ENCODE measurements at places on chromosomes 11 and 22. TPM values are rescaled to one million over a fixed set of nuclear protein-coding genes. Genes with fewer than 3 reads are reported as not detected.
A peak's percentile ranks its signal among the peaks of the same experiment; 100 is the strongest.

CD6 gene
- total RNA-seq = not detected

DRICH1 gene
- 1.2 TPM for total RNA-seq

INS gene
- total RNA-seq = not detected

CCDC89 gene
- total RNA-seq = 0.37 TPM

SLC35E4 gene
- total RNA-seq = 0.97 TPM

DNA sequence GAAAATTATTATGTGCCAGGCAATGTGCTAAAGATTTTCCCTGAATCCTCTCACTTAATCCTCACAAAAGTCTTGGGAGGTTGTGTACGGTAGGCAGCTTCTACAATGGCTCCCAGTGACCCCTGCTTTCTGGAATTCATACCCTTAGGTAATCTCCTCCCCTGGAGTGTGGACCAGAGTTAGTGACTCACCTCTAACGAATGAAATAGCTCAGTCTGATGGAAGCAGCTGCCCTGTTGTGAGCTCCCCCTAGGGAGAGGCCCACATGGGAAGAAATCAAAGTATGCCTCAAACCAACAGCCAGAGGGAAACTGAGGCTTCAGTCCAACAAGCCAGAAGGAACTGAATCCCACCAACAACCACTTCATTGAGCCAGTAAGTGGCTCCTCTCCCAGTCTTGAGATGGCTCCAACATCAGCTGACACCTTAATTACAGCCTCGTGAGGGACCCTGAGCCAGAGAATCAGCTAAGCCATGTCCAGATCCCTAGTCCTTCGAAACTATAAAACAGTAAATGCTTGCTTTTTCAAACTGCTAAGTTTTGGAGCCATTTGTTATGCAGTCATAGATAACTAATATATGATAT lies 98.9 kb upstream of the ISX start:
- H3K27me3 ChIP-seq = no peaks in the 10 kb centered on the region
- no peaks in the 10 kb centered on the region for H3K36me3 ChIP-seq
- no peak for DNase-seq
- no peak overlapping the region for H3K27ac ChIP-seq
- no peaks in the 10 kb centered on the region for H3K4me1 ChIP-seq

DNA sequence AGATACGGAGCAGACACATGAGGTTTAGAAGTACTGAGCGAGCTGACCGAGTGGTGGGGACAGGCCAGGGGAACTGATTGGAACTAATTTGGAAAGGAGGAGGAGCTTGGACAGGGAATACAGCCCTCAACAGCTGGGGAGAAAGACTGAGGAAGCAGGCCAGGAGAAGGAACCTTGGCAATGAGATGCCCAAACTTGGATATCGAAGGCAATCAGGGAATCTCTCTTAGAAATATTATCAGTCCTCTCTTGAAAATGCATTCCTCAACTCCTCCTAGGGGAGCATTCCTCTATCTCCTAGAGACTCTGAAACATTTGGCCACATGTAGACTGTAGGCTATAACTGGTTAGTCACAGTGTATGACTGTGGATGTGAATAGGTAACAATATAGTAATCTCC lies 284.6 kb downstream of the GUCY1A2 start:
- H3K4me3 ChIP-seq = no peak overlapping the region
- no peaks in the 10 kb centered on the region for H3K36me3 ChIP-seq
- no peak for DNase-seq

GRCh38 chr11:108500721-108501120 lies 2.5 kb upstream of the POGLUT3 start:
- H3K27me3 ChIP-seq = no peaks in the 10 kb centered on the region
- no peak for DNase-seq
- no peak overlapping the region for H3K4me3 ChIP-seq
- peaks cover 17% of the 10 kb centered on the region for H3K4me1 ChIP-seq
- no peaks in the 10 kb centered on the region for H3K36me3 ChIP-seq

DNA sequence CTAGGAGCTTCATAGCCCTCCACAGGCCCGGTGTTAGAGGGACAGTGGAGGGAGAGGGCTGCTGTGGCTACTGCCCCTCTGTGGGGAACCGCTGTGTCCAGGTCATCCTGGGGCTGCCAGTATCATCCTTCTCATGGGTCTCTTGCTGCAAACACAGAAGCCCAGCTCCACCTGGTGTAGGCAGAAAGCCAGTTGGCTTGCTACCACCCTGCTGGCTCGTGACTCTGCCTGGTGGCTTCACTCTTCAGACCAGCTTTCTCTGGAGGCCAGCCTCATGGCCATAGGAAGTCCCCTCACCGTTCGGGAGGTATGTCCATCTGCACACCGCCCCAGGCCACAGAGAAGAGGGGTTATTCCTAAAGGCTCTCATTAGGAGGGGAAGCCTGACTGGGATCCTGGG lies 19.4 kb upstream of the SUSD2 start:
- peak overlapping the region; percentile 59 for H3K4me3 ChIP-seq

GRCh38 chr11:44221992-44222391 lies 87.9 kb downstream of the ALX4 start:
- H3K36me3 ChIP-seq = no peaks in the 10 kb centered on the region
- no peaks in the 10 kb centered on the region for H3K27me3 ChIP-seq
- H3K4me1 ChIP-seq = peaks cover 4% of the 10 kb centered on the region
- no peak overlapping the region for H3K27ac ChIP-seq
- no peak for DNase-seq

DNA sequence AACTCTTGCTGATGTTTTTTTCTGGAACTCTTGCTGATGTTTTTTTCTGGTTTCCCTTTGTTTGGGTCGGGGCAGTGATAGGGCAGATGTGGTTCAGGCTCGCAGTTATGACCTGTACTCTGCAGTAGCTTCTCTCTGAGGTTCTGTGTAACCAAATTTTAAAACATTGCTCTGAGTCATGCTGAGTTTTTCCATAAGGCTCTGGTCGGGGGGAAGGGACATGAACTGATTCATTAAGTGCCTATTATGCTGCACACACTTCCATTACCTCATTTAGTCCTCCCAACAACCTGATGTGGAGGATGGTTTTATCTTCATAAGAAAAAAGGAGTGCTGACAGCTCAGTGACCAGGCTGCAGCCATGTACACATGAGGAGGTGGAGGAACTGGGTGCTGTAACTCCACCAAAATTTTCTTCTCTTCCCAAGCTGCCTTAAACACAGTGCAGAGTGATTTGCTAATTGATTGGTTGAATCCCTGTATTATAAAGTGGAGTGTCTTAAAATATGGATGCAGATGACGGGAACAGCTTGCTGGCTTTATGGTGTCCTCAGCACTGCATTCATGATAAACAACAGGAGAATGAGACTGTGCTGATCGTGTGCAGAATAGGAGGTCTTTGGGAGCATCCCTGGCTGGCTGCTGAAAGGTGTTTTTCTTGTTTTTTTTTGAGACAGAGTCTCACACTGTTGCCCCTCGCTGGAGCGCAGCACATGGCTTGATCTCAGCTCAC lies 19.1 kb downstream of the TNRC6B start:
- no peaks in the 10 kb centered on the region for H3K27me3 ChIP-seq
- H3K27ac ChIP-seq = peak overlapping the region; percentile 27
- H3K36me3 ChIP-seq = no peaks in the 10 kb centered on the region
- H3K4me3 ChIP-seq = no peak overlapping the region
- DNase-seq = peak; percentile 58

- peak; percentile 46 for DNase-seq
- no peak overlapping the region for H3K4me3 ChIP-seq
- H3K27ac ChIP-seq = no peak overlapping the region
- H3K36me3 ChIP-seq = no peaks in the 10 kb centered on the region
- H3K27me3 ChIP-seq = no peaks in the 10 kb centered on the region
Measured at GRCh38 chr11:97454988-97455387, 1065.2 kb downstream of the JRKL start.

DNA sequence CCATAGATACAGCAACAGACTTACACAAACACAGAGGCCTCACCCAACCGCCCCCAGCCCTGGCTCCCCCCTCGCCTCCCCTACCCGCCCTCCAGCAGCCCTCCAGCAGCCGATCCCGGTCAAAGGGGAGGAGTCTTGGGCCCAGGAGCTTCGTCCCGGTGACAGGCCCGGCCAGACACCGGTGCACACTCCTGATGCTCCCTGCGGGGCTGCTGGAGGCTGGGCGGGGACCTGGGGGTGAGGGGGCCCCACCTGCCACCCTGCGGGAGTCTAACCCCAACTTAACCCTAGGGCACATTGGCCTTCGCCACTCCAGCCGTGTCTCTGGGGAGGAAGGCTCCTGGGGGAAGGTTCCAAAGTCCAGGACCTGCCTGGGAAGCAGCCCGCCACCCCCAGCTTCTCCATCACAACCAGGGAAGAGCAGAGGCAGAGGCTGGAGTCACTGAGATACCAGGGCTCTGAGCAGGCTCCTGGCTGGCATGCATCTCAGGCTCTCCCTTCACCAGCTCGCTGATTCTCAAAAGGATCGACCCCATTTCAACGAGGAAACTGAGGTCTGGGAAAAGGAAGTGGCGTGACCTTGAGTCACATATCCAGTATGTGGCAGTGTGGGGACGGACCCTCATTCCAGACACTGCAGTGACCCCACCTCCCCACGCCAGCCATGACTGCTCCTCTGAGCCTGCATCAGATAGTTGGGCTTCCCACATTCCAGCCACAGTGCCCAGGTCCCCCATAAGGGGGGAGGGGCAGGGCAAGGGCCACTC lies 14.4 kb downstream of the BCL9L start:
- H3K4me3 ChIP-seq = no peak overlapping the region
- H3K36me3 ChIP-seq = no peaks in the 10 kb centered on the region
- H3K27me3 ChIP-seq = no peaks in the 10 kb centered on the region
- no peak overlapping the region for H3K27ac ChIP-seq

DNA sequence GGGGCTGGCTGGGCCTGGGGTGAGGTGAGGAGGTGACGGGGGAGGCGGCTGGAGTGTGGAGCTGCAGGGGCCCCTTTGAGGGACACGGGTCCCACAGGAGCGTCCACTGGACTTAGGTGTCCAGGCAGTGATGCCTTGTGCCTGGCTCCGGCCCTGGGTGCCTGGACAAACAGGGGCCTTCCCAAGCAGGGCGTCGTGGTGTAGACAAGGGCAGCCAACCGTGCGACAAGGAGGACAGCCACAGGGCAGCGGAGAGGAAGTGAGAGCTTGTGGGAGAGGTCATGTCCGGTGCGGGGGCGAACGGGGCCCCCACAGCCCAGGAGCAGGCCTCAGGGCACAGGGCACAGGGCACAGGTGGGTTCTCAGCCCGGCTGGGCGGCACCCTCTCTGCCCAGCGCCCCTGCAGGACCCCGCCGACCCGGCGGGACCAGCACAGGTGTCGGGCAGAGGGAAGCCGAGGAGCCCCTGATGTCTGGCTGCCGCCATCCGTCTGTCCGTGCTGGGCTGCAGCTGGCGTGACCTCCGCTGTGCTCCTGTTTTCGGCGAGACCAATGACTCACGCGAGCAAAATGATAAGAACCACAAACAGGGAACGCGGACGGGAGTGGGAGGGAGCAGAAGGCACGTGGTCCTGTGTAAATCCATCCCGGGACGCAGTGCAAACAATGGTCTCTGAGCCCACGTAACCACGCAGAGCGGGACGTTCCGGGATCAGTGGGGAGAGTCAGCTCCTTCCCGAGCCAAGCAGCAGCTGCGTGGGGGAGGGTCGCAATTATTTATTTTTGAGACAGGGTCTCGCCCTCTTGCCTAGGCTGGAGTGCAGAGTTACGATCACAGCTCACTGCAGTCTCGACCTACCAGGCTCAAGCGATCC lies 49.1 kb upstream of the A4GALT start:
- DNase-seq = peak; percentile 46
- H3K4me3 ChIP-seq = no peak overlapping the region
- no peak overlapping the region for H3K27ac ChIP-seq

DNA sequence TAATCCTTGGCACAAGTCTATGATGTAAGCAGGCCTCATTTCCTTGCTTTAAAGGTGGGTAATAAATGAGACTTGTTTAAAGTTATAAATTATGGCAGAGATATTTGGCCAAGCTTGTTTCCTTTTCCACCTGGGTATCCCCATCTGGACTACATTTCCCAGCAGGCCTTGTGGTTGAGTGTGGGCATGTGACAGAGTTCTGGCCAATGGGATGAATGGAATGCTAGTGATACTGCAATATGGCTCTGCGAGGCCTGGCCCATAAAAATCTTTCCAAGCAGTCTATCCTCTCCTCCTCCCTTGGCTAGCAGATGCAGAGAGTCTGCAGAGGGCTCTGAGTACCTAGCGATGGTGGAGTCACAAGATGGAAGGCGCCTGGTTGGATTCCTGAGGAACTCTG lies 102.5 kb downstream of the TIMP3 start:
- H3K27me3 ChIP-seq = no peaks in the 10 kb centered on the region
- no peak overlapping the region for H3K27ac ChIP-seq
- H3K4me3 ChIP-seq = no peak overlapping the region
- peak; percentile 56 for DNase-seq
- no peaks in the 10 kb centered on the region for H3K4me1 ChIP-seq

DNA sequence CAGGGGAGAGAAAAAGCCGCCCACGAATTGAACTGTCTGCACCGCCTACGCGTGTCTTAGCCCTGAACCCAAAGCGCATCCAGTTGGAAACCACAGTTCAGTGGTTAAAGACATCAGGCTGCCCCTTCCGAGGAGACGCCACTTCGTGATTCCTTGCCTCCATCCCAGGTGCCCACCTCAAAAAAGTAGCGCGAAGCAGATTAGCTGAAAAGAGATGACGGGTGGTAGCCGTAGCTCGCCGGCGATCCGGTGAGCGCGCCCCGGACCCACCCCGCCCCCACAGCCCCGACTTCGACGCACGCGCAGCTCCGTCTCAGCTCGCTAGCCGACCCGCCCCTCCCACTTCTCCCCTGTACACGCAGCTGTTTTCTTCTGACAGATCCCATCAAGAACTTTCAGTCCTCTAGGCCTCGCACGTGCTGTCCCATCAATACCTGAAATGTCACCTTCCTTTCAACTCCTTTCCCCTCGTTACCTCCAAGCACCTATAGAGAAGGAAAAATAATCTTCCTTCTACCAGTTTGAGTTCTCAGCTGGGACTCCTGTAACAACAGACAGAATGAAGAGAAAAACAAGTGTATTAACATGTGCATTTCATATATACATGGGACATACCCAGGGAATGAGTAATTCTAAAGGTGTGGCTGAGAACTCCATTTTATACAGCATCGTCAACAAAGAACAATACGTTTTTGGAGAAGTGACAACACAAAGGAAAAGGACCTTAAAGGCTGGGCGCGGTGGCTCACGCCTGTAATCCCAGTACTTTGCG lies 49.5 kb downstream of the OR4D9 start:
- no peaks in the 10 kb centered on the region for H3K36me3 ChIP-seq
- H3K4me3 ChIP-seq = peak overlapping the region; percentile 87
- 0 out of 2 replicates have a peak overlapping the region, but pooled peaks have one; percentile 22 for H3K27ac ChIP-seq
- H3K27me3 ChIP-seq = no peaks in the 10 kb centered on the region
- H3K4me1 ChIP-seq = peaks cover 38% of the 10 kb centered on the region
- DNase-seq = peak; percentile 93

DNA sequence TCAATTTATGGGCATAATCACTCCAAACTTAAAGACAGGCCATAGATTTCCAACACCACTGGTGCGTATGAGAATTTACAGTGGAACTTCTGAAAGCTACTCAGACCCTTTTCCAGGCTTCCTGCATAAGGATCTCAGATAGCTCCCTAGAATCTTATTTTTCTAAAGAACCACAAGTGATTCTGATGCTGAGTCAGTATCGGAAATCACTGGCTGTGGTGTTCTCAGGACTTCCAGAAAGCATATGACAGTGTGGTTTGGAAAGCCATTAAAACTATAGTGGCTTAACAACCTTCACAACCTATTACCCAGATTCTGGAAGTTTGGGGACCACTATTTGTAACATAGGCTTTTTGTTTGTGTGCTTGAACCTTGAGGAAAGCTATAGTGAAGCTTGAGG lies 756.0 kb downstream of the DLG2 start:
- no peaks in the 10 kb centered on the region for H3K27me3 ChIP-seq
- no peak overlapping the region for H3K27ac ChIP-seq
- H3K4me3 ChIP-seq = no peak overlapping the region
- H3K4me1 ChIP-seq = no peaks in the 10 kb centered on the region
- H3K36me3 ChIP-seq = no peaks in the 10 kb centered on the region
- DNase-seq = no peak
